ENCODE measurements at places on chromosomes 3 and 15. TPM values are rescaled to one million over a fixed set of nuclear protein-coding genes. Genes with fewer than 3 reads are reported as not detected.

The HEMK1 gene
- total RNA-seq = 18.5 TPM

The SLC9C1 gene
- total RNA-seq = 0.03 TPM

DNA sequence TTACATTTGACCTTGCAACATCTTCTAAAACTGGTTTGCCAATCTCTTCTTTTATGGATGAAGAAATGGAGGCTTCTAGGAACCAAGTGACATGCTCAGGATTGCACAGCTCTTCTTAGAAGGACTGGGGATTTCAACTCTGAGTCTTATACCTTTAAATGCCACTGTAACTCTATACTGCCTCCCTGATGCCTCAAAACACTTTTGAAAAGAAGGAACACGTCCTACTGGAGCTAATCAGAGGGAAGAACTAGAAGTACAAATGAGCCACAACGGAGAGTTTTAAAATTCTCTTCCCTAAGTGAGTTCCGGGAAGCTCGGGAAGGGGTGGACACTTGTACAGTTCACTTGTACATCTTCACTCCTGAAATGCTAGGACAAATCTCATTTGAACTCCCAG, 949 bp upstream of the MITF start:
- no peak for DNase-seq
- peaks cover 9% of the 10 kb centered on the region for H3K4me1 ChIP-seq
- no peaks in the 10 kb centered on the region for H3K36me3 ChIP-seq

DNA sequence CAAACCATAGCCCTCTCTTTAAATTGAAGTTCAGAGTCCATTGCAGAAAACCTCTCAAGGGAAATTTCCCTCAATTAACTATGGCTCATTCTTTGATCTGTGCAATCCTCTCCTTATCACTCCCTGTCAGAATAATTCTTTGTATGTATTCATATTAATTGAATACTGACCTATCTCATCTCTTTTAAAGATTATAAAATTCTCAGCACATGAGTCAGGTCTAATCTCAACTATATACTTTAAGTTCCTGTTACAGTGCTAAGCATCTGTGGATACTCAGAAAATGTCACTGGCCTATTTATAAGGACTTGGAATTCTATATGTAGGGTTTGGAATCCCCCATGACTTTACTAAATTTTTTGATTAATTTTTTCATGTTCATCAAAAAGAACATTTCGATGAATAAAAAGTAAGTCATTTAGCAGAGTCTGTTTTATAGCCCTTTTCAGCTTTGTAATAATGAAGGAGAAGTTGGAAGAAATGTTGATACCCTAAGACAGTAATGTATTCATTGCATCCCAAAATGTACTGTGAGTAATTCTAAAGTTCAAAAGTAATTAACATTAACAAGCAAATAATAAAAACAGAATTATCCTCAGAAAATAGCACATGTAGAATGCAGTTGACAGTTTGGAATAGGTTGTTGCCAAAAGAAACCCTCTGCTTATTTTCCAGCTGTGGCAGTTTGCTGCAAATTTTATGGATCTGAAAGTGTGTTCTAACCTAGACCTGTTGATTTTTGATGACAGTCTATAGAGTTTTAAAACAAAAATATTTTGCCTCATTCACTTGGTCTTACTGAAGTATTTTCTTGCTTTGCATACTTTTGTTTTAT, 503.4 kb upstream of the CBLB start:
- no peaks in the 10 kb centered on the region for H3K27me3 ChIP-seq
- no peaks in the 10 kb centered on the region for H3K4me1 ChIP-seq
- DNase-seq = no peak
- H3K36me3 ChIP-seq = no peaks in the 10 kb centered on the region

DNA sequence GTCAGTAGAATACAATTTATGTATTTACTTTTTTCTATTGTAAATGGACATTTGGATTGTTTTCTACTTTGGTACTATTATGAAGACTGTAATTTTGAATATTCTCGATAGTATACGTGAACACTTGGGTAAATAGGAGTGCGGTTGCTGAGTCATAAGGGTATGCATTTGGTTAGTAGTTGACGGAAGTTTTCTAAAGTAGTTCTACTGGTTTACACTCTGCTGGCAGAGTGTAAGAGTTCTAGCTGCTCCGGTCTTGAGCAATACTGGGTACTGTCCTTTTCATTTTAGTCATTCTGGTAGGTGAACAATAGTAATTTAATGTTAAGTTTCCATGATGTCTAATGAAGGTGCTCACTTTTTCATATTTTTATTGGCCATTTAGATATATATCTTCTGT, 70.0 kb downstream of the MEF2A start:
- no peaks in the 10 kb centered on the region for H3K4me1 ChIP-seq
- no peaks in the 10 kb centered on the region for H3K36me3 ChIP-seq

DNA sequence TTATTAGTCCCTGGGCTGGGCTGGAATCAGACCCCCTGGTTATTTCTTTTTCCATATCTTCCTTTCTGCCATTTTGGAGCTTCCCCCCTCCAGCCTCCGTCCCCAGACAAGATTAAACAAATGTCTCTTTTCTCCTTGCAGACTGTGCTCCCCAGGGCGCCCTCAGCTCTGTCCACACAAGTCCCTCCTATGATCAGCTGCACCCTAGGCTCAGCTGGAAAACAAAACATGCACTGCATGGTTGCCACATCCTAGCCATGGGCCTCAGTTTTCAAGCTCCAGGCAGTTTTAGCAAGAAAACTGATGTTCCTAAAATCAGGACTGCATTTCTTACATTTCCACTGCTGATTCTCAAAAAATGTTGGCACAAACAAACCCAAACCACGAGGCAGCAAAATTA, 23.5 kb upstream of the RFTN1 start:
- no peaks in the 10 kb centered on the region for H3K4me1 ChIP-seq
- peaks cover 4% of the 10 kb centered on the region for H3K27me3 ChIP-seq

- H3K4me1 ChIP-seq = peaks cover 11% of the 10 kb centered on the region
- H3K27ac ChIP-seq = no peak overlapping the region
- H3K36me3 ChIP-seq = no peaks in the 10 kb centered on the region
These were observed 48.8 kb upstream of the MAP4 start for GRCh38 chr3:48065035-48065434.
